Metanephros (tissue), 2 donors: ENCODE measurements at places on chromosomes 4 and X. TPM values are rescaled to one million over a fixed set of nuclear protein-coding genes. Genes with fewer than 3 reads are reported as not detected.

The RGN gene
- total RNA-seq, result 30.4 TPM

The GLRA2 gene
- total RNA-seq, result 0.12 TPM

The GRPR gene
- 0.35 TPM for total RNA-seq

The PLAC1 gene
- 0.47 TPM for total RNA-seq

The BEX3 gene
- 222 TPM for total RNA-seq

The KLB gene
- 0.18 TPM for total RNA-seq

The TMPRSS11B gene
- not detected for total RNA-seq
